Cerebellar nuclear complex (tissue), 1 donor: ENCODE measurements at places on chromosomes 6 and 20.

DNA sequence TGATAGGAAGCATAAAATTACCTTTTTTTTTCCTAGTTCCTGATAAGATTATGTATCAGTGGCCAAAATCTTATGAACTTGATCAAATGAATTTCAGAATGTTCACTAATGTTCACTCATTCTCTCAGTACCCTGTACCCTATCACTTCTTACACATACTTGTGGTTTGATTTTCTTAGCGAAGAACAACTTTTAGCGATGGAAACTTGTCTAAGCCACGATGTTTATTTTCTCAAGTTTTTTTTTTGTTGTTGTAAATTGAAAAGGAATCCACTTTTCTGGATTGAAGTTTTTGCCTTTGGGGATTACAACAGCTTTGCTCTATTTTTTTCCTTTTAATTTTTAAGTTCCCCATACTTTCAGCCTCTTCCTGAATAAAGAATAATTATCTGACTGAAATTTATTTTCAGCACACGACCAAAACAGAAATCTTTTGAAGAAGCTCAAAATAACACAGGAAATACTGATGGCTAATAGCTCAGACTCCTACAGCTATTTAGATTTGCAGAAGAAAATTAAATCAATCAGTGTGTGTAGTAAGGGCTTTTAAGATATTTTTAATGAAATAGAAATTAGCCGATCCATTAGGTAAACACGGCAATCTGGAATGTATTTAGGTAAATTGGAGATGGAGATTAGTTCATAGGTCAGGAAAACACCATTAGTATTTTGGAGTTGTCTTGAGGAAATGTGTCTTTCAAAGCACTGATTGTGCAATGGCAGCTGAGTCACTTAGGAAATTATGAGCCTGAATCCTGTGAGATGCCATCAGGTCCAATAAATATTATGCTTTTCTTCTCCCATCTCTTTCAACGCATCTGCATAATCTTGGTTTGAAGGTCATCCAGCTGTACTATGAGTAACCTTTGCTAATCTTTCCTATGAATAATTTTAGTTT lies 217.5 kb downstream of the GJA1 start:
- DNase-seq = no peak

DNA sequence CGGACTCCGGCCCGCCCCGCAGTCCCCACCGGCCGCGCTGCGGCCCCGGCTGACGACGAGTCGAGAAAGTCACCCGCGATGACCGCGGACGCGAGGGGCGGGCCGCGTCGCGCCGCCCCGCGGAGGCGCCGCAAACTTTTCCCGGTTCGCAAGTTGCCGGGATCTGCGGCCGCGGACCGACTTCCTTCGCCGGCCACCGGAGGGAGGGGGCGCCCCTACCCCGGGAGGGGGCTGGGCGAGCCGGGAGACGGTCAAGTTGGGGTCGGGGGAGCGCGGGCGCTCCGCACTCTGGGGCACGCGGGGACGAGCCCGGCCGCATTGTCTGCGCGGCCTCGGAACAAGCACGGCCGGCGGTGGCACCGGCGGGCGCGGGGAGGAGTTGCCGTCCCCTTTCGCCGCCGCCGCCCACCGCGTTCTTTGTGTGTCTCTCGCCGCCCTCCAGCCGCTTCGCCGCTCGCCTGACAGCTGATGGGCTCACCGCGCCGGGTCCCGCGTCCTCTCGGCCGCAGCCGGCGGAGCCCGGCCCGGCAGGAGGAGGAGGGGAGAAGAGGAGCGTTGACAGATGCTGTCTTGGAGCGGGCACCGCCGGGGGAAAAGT lies 131.6 kb downstream of the OGFRL1 start:
- DNase-seq = no peak

- no peak for DNase-seq
Observed at GRCh38 chr6:160088784-160089533, 32.7 kb upstream of the SLC22A1 start.

GRCh38 chr6:155103816-155104366 lies 108.8 kb downstream of the TIAM2 start:
- DNase-seq = no peak

DNA sequence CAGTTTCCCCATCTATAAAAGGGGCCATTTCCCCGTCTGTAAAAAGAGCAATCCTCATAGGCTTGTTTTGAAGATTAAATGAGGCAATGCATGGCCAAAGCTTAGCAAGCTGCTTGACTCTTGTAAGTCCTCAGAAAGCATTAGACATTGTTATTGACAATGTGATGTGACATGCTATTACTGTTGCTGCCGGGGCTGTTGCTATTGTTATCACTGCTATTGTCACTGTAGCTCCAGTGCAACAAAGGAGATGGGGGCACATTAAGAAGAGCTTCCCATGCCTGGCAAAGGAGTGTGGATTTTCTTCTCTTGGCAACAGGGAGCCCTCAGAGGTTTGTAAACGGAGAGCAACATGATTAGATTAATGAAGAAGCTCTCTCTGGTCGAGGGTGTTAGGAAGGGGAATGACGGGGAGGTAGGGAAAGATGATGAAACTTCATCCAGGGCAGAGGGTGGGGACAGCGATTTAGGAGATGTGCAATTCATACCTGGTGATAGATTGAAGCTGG lies 33.1 kb upstream of the FAM83D start:
- no peak for DNase-seq

DNA sequence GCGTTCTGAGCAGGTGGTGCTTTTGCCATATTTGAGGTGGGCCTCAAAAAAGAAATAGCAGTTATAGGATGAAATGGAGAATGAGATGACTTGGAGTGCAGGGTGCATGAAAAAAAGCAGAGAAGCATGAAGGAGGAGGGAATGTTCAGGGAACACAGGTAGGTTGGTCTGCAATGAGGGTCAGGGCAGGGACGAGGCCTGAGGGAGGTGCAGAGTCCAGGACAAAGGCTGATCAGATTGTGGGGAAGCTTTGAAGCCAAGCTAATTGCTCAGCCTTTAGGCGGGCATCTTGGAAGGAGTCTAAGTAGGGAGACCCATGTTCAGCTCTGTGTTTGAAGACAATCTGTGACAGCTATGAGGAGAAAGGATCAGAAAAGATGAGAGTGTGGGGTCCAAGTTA lies 12.0 kb downstream of the TRAM2 start:
- DNase-seq = no peak

- no peak for DNase-seq
Observed at GRCh38 chr6:131023834-131024504, 39.1 kb downstream of the EPB41L2 start.

GRCh38 chr6:81487489-81487888 lies 265.0 kb downstream of the TENT5A start:
- DNase-seq = no peak

- DNase-seq = peak; percentile 0
Observed at GRCh38 chr6:111173341-111173740, 86.0 kb downstream of the SLC16A10 start.

DNA sequence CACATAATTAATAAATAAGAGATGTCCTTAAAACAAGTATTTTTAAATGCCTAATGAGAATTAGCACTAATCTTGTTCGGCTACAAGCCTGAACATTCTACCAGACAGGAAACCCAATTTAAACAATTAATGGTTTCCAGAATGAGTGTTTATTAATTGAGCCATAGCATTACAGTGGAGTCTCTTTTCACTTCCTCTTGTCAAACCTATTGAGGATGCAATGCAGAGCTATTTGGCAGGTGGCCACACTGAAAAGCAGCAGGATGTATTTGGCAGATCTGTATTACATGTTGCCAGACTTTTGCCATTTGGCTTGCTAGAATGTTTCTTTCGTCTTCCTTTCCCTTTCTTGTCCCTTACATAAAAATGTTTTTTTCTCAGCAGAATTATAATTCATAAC lies 475.2 kb upstream of the MARCKS start:
- DNase-seq = peak; percentile 2

- no peak for DNase-seq
Observed at GRCh38 chr20:9358001-9358400, 156.4 kb upstream of the LAMP5 start.

DNA sequence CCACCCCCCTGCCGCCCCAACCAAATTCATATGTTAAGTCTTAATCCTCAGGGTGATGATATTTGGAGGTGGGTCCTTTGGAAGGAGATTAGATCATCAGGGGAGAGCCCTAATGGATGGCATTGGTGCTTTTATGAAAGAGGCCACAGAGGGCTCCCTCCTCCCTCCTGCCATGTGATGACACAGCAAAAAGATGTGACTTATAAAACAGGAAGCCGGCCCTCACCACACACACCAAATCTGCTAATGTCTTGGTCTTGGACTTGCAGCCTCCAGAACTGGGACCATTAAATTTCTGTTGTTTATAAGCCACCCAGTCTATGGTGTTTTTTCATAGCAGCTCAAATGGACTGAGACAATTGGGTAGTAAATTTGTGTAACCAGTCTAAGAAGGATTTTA lies 176.3 kb downstream of the ADGRG6 start:
- no peak for DNase-seq
